M059J (cell line): ENCODE measurements at places on chromosomes 7 and 10.

DNA sequence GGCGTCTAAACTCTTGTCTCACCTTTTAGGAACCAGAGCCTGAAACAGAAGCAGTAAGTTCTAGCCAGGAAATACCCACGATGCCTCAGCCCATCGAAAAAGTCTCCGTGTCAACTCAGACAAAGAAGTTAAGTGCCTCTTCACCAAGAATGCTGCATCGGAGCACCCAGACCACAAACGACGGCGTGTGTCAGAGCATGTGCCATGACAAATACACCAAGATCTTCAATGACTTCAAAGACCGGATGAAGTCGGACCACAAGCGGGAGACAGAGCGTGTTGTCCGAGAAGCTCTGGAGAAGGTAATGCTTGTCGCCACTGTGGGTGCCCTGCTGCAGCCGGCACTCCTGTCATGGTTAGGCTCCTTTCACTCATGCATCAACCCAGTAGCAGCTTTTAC, 113.1 kb downstream of the ZMYND11 start:
- DNase-seq, result no peak

DNA sequence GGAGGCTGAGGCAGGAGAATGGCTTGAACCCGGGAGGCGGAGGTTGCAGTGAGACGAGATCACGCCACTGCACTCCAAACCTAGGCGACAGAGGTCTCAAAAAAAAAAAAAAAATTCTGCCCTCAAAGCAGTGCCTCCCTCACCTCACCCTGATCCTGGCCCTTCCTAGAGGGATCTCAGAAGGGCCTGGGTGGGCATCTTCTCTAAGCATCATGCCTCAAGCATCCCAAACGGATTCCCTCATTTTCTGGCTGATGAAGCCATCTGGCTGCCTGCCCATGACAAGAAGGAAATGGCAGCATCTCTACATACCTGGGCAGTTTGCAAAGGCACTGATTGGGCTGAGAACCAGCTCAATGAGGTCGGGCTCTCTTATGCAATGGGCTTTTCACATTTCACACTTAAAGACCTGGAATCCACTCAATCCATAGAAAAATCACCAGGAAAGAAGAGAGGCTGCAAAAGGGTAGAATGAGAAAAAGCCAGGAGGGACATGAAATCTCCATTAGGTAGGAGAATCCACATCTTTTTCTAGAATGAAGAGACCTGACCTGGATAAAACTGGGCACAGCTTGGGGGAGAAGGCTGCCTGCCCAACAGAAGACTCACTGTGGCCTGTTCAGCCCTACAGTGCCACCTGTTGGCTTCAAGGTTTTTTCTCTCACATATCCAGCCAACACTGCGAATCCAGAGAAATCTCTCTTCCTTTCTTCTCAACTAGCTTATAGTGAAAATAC, 48.1 kb downstream of the PDLIM1 start:
- peak; percentile 61 for DNase-seq

GRCh38 chr10:130766071-130766470, 545.5 kb downstream of the TCERG1L start:
- no peak for DNase-seq

- DNase-seq, result no peak
Measured at GRCh38 chr7:56110611-56111010, 4.3 kb upstream of the CHCHD2 start.

GRCh38 chr7:147809786-147810185, 780.8 kb upstream of the C7orf33 start:
- DNase-seq, result no peak

DNA sequence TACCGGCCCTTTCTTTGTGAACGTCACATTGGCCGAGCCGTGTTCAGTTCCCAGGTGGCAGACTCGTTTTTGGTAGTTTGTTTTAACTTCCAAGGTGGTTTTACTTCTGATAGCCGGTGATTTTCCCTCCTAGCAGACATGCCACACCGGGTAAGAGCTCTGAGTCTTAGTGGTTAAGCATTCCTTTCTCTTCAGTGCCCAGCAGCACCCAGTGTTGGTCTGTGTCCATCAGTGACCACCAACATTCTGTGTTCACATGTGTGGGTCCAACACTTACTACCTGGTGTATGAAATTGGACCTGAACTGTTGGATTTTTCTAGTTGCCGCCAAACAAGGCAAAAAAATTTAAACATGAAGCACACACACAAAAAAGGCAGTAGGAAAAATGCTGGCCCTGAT, 9.9 kb upstream of the CSGALNACT2 start:
- DNase-seq, result peak; percentile 25

- DNase-seq, result no peak
Measured at GRCh38 chr7:30249316-30249715, 35.1 kb upstream of the ZNRF2 start.

- peak; percentile 15 for DNase-seq
Measured at GRCh38 chr10:91935886-91936285, 12.3 kb downstream of the BTAF1 start.

DNA sequence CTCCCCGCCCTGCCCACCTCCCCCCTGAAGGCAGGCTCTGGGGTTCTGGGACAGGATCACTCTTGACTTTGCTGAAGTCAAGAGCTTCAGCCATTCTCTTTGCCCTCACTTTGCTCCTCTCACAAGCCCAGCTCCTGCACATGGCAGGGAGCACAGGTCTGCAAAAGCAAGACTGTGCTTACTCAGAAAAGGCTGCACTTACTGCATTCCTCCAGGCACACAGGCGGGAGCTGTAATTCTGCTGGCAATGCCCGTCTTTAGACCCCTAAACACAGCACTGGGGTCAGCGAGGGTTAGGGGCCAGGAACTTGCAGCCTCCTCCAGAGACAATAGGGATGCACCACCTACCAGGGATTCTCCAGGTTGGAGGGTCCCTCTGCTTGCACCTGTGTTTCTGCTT, 523.7 kb downstream of the TCERG1L start:
- DNase-seq, result no peak

DNA sequence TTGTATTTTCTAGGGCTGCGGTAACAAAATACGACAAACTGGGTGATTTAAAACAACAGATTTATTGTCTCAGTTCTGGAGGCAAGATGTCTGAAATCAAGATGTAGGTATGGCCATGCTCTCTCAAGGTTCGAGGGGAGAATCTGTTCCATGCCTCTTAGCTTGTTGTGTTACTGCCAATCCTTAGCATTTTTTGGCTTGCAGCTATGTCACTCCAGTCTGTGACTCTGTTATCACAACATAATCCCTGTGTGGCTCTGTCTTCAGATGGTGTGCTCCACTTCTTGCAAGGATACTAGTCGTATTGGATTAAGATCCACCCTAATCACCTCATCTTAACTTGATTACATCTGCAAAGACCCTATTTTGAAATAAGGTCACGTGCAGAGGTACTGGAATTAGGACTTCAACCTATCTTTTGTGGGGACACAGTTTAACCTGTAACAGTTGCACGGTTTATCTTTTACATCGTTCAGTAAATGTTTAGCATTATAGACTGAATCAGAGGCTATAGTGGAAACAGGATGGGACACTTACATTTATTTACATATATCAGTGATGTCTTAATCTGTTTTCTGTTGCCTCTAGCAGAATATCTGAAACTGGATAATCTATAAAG, 3.1 kb downstream of the C1GALT1 start:
- no peak for DNase-seq

- DNase-seq, result no peak
Measured at GRCh38 chr10:17954861-17955260, 3.1 kb downstream of the SLC39A12 start.

DNA sequence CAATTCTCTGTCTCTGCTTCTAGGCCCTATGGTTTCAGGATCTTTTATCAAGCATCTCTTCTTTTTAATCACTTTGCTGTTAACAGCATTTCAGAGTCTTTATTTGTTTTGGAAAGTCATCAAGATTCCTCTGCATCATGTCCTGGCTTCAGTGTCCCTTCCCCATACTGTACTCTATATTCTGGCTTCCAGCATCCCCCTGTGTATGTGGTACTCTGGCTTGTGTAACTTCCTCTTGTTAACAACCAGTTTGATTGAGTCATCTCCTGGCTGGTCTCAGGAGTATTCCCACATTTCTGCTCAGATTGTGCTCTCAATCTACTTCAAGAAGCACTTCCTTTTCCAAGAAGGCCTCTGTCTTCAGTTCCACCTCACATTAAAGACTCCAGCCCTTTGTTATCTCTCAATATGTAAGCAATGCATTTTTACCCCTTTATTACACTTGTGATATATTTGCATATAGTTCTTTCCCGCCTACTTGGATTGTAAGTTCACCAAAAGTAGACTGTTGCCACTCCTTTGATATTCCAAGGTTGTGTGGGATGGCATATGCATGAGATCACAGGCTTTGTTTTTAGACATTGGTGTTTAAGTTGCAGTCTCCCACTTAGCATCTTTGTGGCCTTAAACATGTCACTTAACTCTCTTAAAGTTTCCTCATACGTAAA, 15.1 kb upstream of the ATE1 start:
- peak; percentile 70 for DNase-seq

GRCh38 chr7:105759670-105760550, 116.5 kb downstream of the ATXN7L1 start:
- DNase-seq, result peak; percentile 67

DNA sequence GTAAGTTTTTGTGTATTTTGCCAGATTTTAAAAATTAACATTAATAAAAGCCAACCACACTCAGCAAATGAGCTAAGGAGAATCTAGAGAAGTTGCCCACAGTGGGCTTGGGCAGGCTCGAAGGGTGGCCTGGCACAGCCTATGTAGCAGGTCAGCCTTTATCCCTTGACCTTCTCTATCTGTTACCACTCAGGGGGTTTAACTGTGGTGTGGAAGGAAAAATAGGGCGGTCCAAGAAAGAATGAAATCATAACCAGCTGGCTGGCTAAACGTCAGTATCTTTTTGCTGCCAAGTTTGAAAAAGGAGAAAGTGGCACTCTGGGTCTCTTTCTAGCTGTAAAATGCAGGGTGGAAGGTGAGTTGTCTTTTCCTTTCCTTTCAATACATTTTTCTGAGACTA, 130.3 kb upstream of the ASAH2 start:
- DNase-seq, result no peak

- DNase-seq, result peak; percentile 10
Measured at GRCh38 chr7:124246262-124246863, 213.5 kb upstream of the TMEM229A start.

DNA sequence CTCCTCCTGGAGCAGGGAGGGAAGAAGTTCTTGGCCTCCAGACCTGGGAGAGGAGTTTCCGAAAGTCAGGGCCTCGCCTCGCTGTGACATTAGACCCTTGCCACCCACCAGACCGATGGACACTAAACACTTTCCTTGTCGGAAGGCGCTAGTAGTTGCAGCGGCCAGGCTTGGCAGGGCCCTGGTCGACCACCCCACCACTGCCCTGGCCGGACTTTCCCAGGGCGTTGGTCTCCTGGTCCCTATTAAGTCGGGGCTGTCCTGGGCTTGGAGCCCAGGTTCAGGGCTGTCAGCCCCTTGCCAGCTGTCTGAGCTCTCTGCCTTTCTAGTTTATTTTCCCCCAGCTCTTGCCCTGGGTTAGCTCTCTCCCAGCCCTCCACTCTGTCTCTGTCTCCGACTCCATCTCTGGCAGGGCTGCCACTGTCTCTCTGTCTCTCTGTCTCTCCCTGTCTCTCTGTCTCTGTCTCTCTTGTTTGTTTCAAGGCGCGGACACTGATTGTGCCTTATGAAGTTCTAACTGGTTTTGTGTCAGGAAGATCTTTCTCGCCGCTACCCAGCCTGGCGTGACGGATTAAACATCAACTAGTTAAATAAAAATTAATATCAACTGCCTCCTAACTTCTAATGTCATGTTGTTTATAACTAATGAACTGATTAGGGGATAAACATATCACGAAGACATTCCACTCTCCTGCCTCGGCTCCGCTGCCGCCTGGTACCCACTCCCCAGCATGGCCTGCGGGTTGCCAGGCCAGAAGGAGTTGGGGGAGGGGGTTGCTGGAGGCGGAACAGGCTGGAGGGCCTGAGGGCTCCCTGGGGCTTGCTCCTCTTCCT, 13.8 kb upstream of the PAX2 start:
- no peak for DNase-seq

DNA sequence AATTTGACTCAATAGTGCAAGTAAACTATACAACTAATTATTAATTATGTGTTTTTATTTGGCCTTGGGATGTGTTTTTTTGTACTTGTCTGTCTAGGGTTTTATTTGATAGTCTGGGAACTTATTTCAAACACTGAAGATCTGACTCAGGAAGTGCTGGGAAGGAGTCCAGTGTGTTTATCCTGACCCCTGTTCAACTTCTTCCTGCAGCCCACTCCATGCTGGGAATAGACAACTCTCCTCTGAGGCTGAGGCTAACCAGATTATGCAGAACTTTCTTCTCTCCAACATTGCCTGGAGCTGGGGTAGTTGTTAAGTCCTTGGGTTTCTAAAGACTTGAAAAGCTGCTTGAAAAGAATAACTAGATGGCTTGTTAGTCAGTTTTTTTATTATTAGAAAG, 6.9 kb downstream of the CISD1 start:
- peak; percentile 65 for DNase-seq

GRCh38 chr7:45196374-45196773, 38.8 kb downstream of the RAMP3 start:
- DNase-seq, result no peak
